Heart right ventricle (tissue), 16 donors: ENCODE measurements at places on chromosomes 2 and 18. TPM values are rescaled to one million over a fixed set of nuclear protein-coding genes. Genes with fewer than 3 reads are reported as not detected.

Gene CDK15
- 0.15 TPM for polyA plus RNA-seq

GRCh38 chr2:240482141-240482540 lies 46.7 kb downstream of the GPC1 start:
- no peaks in the 10 kb centered on the region for H3K36me3 ChIP-seq
- DNase-seq, result no peak
- H3K27ac ChIP-seq, result no peak overlapping the region
- H3K4me1 ChIP-seq, result no peaks in the 10 kb centered on the region

DNA sequence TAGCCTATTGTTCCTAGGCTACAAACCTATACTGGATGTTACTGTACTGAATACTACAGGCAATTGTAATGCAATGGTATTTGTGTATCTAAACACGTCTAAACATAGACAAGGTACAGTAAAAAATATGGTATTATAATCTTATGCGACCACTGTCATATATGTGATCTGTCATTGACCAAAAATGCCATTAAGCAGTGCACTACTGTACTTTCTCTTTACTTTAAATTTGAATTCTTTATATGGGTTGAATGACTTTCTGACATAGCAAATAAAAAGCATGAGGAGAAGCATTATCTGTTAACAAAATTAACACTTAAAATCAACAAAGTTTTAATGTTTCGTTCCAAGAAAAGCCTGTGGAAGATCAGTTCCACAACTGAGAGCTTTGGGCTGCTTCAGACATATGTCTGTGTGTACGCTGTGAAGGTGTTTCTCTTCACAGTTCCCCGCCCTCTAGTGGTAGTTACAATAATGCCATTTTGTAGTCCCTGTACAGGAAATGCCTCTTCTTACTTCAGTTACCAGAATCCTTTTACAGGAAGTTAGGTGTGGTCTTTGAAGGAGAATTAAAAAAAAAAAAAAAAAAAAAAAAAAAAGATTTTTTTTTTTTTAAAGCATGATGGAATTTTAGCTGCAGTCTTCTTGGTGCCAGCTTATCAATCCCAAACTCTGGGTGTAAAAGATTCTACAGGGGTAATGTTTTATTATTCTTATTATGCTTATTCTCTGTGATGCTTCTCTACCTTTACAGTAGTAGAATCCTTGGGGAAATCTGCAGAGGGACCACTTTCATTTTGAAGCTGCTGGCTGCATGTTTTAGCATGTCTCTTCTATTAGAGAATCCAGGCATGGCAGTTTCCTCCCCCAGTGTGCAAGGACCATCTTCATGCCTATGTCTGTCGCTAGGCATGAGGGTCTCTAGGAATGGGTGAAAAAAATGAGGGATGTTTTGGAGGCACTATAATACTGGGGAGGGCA lies 54.5 kb downstream of the SCN2A start:
- no peak overlapping the region for H3K27ac ChIP-seq
- no peaks in the 10 kb centered on the region for H3K4me1 ChIP-seq
- no peaks in the 10 kb centered on the region for H3K27me3 ChIP-seq
- no peaks in the 10 kb centered on the region for H3K36me3 ChIP-seq
- DNase-seq, result no peak

GRCh38 chr2:234671716-234672115 lies 174.8 kb upstream of the ARL4C start:
- no peak overlapping the region for H3K4me3 ChIP-seq
- H3K4me1 ChIP-seq, result no peaks in the 10 kb centered on the region
- DNase-seq, result no peak
- H3K36me3 ChIP-seq, result no peaks in the 10 kb centered on the region
- no peaks in the 10 kb centered on the region for H3K27me3 ChIP-seq

DNA sequence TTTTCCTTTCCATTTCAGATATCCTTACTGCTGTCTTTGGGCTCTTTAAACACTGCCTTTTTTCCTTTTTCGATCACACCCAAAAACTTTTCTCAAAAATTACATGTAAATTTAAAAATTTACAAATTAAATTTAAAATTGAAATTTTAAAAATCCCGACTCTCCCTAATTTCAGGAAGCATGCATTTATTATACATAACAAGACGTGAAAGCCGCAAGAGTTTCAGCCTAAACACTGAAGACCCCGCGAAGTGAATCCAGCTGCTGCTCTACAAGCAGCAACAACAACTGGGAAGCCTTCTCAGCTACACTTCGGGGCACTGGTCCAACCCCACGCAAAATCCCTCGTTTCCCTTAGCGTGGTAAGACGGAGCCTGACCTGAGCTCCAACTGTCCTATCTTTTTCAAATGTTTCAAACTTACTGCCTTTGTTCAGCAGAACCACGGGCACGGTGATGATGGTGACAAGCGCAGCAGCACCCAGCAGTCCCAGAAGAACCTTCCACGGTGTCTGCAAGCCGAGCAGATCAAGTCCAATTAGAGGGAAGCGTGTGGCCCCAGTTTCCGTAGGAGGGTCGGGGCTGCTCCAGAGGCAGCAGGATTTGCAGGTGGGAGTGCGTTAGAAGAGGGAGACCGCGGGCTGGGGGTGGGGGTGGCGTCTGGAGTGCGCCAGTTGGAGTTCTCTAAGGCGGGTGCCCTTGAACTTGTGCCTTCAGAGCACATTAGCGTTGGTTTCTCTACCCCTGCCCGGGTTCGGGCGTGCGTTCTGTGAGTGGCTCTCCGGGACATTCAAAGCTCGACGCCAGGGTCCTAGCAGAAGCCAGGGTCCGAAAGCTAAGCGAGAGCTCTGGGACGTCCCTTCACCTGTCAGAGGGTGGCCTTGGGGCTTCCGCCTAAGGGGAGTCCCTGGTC lies 783 bp downstream of the DPP4 start:
- H3K4me3 ChIP-seq, result peak overlapping the region; percentile 84
- no peaks in the 10 kb centered on the region for H3K36me3 ChIP-seq
- DNase-seq, result no peak

Gene PLCD4
- polyA plus RNA-seq, result 0.23 TPM

- no peak overlapping the region for H3K4me3 ChIP-seq
- H3K27me3 ChIP-seq, result no peaks in the 10 kb centered on the region
- no peak for DNase-seq
- H3K36me3 ChIP-seq, result no peaks in the 10 kb centered on the region
- H3K4me1 ChIP-seq, result no peaks in the 10 kb centered on the region
- H3K27ac ChIP-seq, result no peak overlapping the region
Observed at GRCh38 chr2:200614249-200614648, 28.4 kb downstream of the AOX1 start.

DNA sequence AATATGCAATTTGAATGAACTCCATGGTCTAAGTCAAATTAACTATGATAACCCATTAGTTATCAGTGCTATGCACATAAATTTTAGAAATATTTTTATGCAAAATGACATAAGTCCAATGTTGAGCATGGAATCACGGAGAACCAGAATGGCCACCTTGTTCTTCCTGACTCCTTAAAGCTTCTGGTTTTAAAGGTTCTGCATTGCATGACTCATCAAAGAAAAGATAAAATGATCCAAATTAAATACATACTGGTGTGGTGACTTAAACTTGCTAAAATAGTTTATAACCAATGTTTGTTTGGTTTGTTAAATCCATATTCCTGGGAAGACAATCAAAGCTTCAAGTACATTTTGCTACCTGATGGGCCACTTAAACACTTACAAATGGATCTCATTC lies 1146.9 kb upstream of the NRXN1 start:
- no peak for DNase-seq
- no peak overlapping the region for H3K4me3 ChIP-seq
- H3K36me3 ChIP-seq, result no peaks in the 10 kb centered on the region
- H3K27me3 ChIP-seq, result no peaks in the 10 kb centered on the region
- H3K4me1 ChIP-seq, result no peaks in the 10 kb centered on the region
- H3K27ac ChIP-seq, result no peak overlapping the region

GRCh38 chr2:138356178-138356577 lies 145.4 kb upstream of the SPOPL start:
- no peak overlapping the region for H3K4me3 ChIP-seq
- no peak for DNase-seq
- no peaks in the 10 kb centered on the region for H3K4me1 ChIP-seq
- H3K27ac ChIP-seq, result no peak overlapping the region
